AG09319 (cell line): ENCODE measurements at places on chromosomes 16 and 17.

DNA sequence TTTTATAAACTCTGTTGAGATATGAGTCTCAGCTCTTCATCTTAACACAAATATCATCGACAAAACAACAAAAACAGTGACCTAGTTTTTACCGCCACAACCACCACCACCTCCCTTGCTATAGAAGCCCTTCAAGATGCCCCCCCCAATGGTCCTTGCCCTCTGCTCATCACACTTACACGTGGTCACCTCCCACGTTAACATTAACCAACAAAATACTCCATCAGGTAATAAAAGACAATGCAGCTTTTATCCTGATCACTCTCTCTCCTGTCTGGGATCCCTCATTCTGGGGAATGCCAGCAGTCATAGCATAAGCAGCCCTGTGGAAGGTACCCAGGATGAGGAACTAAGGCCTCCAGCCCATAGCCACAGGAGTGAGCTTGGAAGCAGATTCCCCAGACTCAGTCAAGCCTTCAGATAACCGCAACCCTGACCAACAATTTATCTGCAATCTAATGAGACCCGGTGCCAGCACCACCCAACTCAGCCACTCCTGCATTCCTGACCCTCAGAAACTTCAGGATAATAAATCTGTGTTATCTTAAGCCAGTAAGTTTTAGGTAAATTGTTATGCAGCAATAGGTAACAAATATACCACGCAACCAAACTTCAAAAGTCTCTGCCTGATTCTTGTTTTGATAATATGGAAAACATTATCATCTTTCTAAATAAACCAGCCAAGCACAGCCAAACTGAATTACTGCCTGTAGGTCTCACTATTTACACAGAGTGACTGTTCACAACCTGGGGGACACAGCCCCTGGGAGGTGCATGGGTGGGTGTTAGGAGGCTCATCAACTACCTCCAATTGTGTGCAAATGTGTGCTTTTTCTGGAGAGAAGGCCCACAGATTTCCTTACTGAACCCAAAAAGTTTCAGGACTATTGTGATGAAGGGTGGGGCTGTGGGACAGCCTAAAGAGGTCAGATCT lies 6.1 kb downstream of the PECAM1 start:
- no peak for DNase-seq

- no peak for DNase-seq
Measured at GRCh38 chr17:57939797-57940196, 15.4 kb downstream of the CUEDC1 start.

GRCh38 chr16:4664538-4665418 lies 28.6 kb upstream of the NUDT16L1 start:
- no peak for DNase-seq

GRCh38 chr17:10754109-10754508 lies 24.3 kb upstream of the TMEM220 start:
- no peak for DNase-seq

DNA sequence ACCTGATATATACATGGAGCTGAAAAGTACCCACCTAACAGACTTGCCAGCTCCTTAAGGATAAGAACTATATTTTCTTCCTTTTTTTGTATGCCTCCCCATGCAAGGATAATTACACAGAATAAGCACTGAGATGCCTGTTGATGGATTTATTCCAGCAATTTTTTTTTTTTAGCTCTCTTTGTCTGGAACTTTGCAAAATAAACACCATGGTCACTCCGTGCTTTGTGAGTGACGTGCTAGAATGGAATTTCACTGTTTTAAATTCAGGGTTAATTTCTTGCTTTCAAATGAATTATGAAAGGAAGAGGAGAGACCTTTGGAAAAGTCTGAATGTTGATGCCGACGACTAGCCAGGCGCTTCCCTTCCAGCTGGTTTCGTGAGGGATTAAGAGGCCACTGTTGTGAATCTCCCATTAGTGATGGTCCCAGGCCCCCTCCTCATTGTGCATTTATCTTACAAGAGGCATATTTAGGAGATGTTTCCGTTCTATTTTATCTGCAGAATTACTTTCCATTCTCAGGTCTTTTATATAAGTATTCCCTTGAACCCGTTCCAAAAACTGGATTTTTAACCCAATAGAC lies 529.1 kb downstream of the WWOX start:
- DNase-seq: no peak

DNA sequence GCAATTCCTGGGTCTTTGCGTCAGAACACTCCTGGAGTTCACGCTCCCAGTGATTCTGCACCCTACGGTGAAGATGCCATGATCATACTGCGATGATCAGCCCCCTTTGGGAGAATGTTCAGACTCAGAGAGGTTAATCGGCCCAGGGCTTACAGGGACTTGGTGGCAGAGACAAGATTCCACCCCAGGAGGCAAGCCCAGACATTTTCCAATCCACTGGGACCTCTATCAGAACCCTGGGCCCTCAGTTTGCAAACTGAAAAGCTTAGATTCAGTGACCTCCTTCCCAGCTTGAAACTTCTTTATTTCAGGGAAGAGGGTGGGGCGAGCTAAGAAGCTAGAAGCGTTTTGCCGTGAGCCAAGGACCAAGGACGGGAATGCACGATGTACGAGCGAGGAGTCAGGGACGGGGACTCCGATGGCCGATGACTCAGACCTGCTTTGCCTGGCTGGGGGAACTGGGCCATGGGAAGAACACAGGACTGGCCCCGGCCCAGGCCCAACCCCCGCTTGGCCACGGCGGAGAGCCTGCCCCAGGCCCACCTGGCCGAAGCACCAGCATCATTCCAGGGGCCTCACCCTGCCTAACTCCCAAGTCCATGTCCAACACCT lies 34.7 kb downstream of the SOCS3 start:
- DNase-seq: no peak
